Panc1 (cell line): ENCODE measurements at places on chromosomes 1 and 21. TPM values are rescaled to one million over a fixed set of nuclear protein-coding genes. Genes with fewer than 3 reads are reported as not detected.

SPRR3 gene
- total RNA-seq: not detected

SDF4 gene
- 335 TPM for total RNA-seq

- peaks cover 3% of the 10 kb centered on the region; the same call in 1 of the 2 replicates for H3K36me3 ChIP-seq
- H3K4me3 ChIP-seq: peak overlapping the region; percentile 83
- H3K27me3 ChIP-seq: no peaks in the 10 kb centered on the region
- DNase-seq: peak; percentile 25
Observed at GRCh38 chr1:32291145-32291707, 657 bp upstream of the HDAC1 start.

BLACAT1 gene
- 0.31 TPM for total RNA-seq

- no peak overlapping the region for H3K27ac ChIP-seq
- no peaks in the 10 kb centered on the region; the same call in none of the 2 replicates for H3K4me1 ChIP-seq
- DNase-seq: no peak
- H3K36me3 ChIP-seq: no peaks in the 10 kb centered on the region
Observed at GRCh38 chr1:21576031-21576797, 67.0 kb downstream of the ALPL start.

GRCh38 chr1:85936470-85936869 is 220.1 kb downstream of the COL24A1 start:
- no peaks in the 10 kb centered on the region for H3K36me3 ChIP-seq
- H3K27me3 ChIP-seq: peaks cover 18% of the 10 kb centered on the region
- DNase-seq: no peak
- no peak overlapping the region for H3K27ac ChIP-seq

GRCh38 chr1:240151136-240151735 is 59.6 kb downstream of the FMN2 start:
- H3K36me3 ChIP-seq: no peaks in the 10 kb centered on the region
- H3K27me3 ChIP-seq: no peaks in the 10 kb centered on the region
- H3K4me3 ChIP-seq: no peak overlapping the region
- H3K27ac ChIP-seq: no peak overlapping the region

- peak overlapping the region; percentile 88 for H3K4me3 ChIP-seq
- peaks cover 11% of the 10 kb centered on the region for H3K36me3 ChIP-seq
- peak overlapping the region; percentile 86 for H3K27ac ChIP-seq
- H3K27me3 ChIP-seq: no peaks in the 10 kb centered on the region
- DNase-seq: no peak
Observed at GRCh38 chr1:110339407-110340206, 430 bp downstream of the RBM15 start.

DNA sequence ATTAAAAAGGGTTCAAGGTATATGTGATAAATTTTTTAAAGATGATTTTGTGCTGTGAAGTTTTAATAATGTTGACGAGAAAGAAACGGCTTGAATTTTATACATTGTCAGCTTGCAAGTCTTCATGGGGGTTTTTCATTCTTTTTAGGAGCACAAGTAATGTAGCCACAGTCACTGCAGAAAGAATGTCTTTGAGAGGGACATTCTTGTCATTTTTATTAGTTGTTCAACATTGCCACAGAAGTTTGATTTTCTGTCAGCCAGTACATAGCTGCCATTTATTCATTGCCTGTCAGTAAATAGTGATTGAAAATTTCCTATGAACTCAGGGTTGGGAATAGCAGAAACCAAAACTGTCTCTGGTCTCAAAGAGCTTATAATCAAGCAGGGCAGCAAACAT is 156.3 kb downstream of the DHRS3 start:
- peaks cover 14% of the 10 kb centered on the region for H3K4me1 ChIP-seq
- H3K4me3 ChIP-seq: no peak overlapping the region
- no peak for DNase-seq
- H3K27ac ChIP-seq: peak overlapping the region; percentile 40; the same call in 1 of the 2 replicates
- no peaks in the 10 kb centered on the region for H3K36me3 ChIP-seq

DNA sequence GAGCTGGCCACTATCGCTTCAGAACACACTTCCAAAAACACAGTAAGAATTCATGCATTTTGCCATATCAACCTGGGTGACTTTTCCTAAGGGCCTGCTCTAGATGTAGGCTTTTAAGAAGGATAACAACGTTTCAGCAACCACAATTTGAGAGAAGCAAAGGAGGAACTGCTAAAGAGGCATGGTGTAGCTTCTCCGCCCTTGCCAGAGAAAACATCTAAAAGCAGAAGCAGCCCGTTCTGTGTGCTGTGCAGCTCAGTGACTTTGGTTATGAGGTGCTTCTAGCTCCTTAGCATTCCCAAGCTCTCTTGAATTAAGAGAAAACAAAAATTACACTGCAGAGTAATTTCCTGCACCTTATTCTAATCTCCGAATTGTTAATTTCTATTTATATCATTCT is 2.7 kb downstream of the PER3 start:
- H3K4me3 ChIP-seq: no peak overlapping the region
- H3K36me3 ChIP-seq: peaks cover 9% of the 10 kb centered on the region
- no peaks in the 10 kb centered on the region for H3K27me3 ChIP-seq
- no peak overlapping the region for H3K27ac ChIP-seq
- H3K4me1 ChIP-seq: peaks cover 14% of the 10 kb centered on the region

B4GALT2 gene
- 90.1 TPM for total RNA-seq

EPRS1 gene
- total RNA-seq: 143 TPM

DNA sequence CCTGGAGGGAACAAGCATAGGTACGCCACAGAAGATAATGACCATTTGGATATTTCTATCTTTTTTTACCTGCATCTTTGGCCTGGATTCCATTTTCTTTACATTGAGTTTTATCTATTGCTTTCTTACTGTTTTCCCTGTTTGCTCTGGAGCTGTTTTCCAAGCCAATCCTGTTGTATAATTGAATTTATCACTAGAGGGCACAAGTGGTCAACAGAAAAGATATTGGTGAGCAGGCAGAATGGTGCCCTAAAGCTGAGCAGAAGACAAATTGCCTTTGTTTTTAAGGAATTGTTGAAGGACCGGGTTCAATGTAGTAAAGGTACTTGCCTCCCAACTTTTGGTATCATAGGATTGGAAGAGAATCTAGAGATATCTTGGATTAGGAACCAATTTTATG is 152.8 kb downstream of the PPP1R12B start:
- H3K27ac ChIP-seq: no peak overlapping the region
- no peaks in the 10 kb centered on the region for H3K27me3 ChIP-seq
- no peaks in the 10 kb centered on the region for H3K4me1 ChIP-seq
- peak; percentile 38 for DNase-seq
- no peaks in the 10 kb centered on the region for H3K36me3 ChIP-seq

LCK gene
- total RNA-seq: 0.57 TPM

- H3K36me3 ChIP-seq: no peaks in the 10 kb centered on the region
- H3K4me1 ChIP-seq: peaks cover 3% of the 10 kb centered on the region; the same call in 1 of the 2 replicates
- no peak for DNase-seq
- H3K4me3 ChIP-seq: no peak overlapping the region
- H3K27me3 ChIP-seq: no peaks in the 10 kb centered on the region
Observed at GRCh38 chr21:32459972-32460371, 47.5 kb downstream of the EVA1C start.

GRCh38 chr1:185166106-185166505 is 9.1 kb downstream of the SWT1 start:
- no peaks in the 10 kb centered on the region for H3K27me3 ChIP-seq
- no peak for DNase-seq
- no peak overlapping the region for H3K27ac ChIP-seq
- no peaks in the 10 kb centered on the region for H3K36me3 ChIP-seq
- H3K4me1 ChIP-seq: no peaks in the 10 kb centered on the region

- H3K27ac ChIP-seq: no peak overlapping the region
- H3K4me3 ChIP-seq: no peak overlapping the region
- H3K4me1 ChIP-seq: no peaks in the 10 kb centered on the region; the same call in 1 of the 2 replicates
- no peaks in the 10 kb centered on the region for H3K36me3 ChIP-seq
- no peaks in the 10 kb centered on the region for H3K27me3 ChIP-seq
Observed at GRCh38 chr21:34593954-34594531, 20.9 kb downstream of the RCAN1 start.

- H3K27me3 ChIP-seq: no peaks in the 10 kb centered on the region
- no peaks in the 10 kb centered on the region for H3K36me3 ChIP-seq
- no peak overlapping the region for H3K27ac ChIP-seq
- H3K4me1 ChIP-seq: no peaks in the 10 kb centered on the region
- DNase-seq: no peak
- H3K4me3 ChIP-seq: no peak overlapping the region
Observed at GRCh38 chr1:93013145-93014065, 52.1 kb upstream of the DIPK1A start.

SH2D1B gene
- not detected for total RNA-seq

- DNase-seq: no peak
- H3K27me3 ChIP-seq: no peaks in the 10 kb centered on the region
- H3K36me3 ChIP-seq: no peaks in the 10 kb centered on the region
Observed at GRCh38 chr1:93575621-93576284, 105.9 kb downstream of the BCAR3 start.

POLR3C gene
- total RNA-seq: 35.1 TPM

GRCh38 chr1:17358557-17358956 is 13.4 kb upstream of the PADI6 start:
- no peak overlapping the region for H3K4me3 ChIP-seq
- no peaks in the 10 kb centered on the region for H3K4me1 ChIP-seq

- H3K27me3 ChIP-seq: peaks cover 2% of the 10 kb centered on the region
- H3K36me3 ChIP-seq: no peaks in the 10 kb centered on the region
- no peak overlapping the region for H3K4me3 ChIP-seq
Observed at GRCh38 chr1:245389873-245390272, 235.1 kb downstream of the KIF26B start.

DNA sequence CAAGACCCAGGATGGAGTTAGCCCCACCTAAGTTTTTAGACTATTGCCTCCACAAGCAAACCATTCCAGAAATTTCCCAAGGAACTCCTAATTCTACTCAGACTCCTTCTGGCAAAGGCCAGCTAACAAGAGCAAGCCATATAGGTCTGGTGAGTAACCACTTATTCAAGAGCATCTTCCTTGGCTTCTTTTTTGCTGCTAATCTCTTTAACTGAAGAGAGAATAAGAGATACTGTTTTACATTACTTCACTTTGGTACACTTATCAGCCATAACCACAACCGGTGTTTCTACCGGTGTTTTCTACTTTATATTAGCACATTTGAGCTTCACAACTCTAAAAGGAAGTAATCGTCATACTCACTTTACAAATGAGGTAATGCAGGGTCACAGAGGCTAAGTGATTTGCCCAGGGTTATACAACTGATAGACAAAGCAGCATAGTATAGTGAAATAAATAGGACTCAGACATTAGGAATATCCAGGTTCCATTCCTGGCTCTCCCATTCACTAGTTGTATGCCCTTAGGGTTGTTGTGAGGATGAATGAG is 1.7 kb upstream of the EPS15 start:
- H3K4me1 ChIP-seq: peaks cover 23% of the 10 kb centered on the region
- peak overlapping the region; percentile 20; the same call in 1 of the 2 replicates for H3K27ac ChIP-seq
- no peaks in the 10 kb centered on the region; the same call in 1 of the 2 replicates for H3K36me3 ChIP-seq
- DNase-seq: no peak
- H3K27me3 ChIP-seq: no peaks in the 10 kb centered on the region
- no peak overlapping the region for H3K4me3 ChIP-seq

- H3K36me3 ChIP-seq: peaks cover 3% of the 10 kb centered on the region; the same call in 1 of the 2 replicates
- no peak overlapping the region for H3K27ac ChIP-seq
- DNase-seq: no peak
Observed at GRCh38 chr1:151313501-151313900, 13.7 kb downstream of the PI4KB start.

FCER1G gene
- 0.77 TPM for total RNA-seq

GRCh38 chr1:70778934-70779333 is 268.7 kb downstream of the PTGER3 start:
- no peaks in the 10 kb centered on the region for H3K4me1 ChIP-seq
- H3K36me3 ChIP-seq: no peaks in the 10 kb centered on the region
- H3K27me3 ChIP-seq: no peaks in the 10 kb centered on the region
- H3K27ac ChIP-seq: no peak overlapping the region
- no peak overlapping the region for H3K4me3 ChIP-seq
- no peak for DNase-seq

GRCh38 chr1:195664628-195665027 is 943.6 kb downstream of the KCNT2 start:
- no peak for DNase-seq
- H3K4me1 ChIP-seq: no peaks in the 10 kb centered on the region
- H3K36me3 ChIP-seq: no peaks in the 10 kb centered on the region
- no peak overlapping the region for H3K4me3 ChIP-seq
- H3K27me3 ChIP-seq: no peaks in the 10 kb centered on the region

DNA sequence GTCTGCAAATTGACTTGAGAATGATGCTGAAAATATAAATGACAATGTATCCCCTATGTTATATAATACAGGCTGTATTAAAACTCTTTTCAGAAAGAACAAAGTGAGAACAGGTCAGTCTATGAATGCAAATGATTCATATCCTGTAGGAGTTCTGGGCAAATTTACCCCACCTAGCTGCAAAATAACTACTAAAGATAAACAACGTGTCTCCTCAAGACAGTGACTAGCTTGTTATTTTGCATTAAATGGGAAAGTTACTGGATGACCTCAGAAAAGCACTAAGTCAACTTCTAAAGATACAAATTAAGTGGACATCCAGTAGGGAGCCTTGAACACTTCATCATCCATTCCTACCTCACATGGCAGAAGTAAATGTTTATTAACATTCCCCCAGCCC is 11.1 kb downstream of the RNF19B start:
- no peak overlapping the region for H3K4me3 ChIP-seq
- DNase-seq: peak; percentile 82
- no peaks in the 10 kb centered on the region for H3K36me3 ChIP-seq
- H3K27ac ChIP-seq: no peak overlapping the region

- no peaks in the 10 kb centered on the region for H3K4me1 ChIP-seq
- H3K27ac ChIP-seq: no peak overlapping the region
- no peaks in the 10 kb centered on the region for H3K36me3 ChIP-seq
Observed at GRCh38 chr1:82337635-82338034, 536.9 kb downstream of the ADGRL2 start.

DNA sequence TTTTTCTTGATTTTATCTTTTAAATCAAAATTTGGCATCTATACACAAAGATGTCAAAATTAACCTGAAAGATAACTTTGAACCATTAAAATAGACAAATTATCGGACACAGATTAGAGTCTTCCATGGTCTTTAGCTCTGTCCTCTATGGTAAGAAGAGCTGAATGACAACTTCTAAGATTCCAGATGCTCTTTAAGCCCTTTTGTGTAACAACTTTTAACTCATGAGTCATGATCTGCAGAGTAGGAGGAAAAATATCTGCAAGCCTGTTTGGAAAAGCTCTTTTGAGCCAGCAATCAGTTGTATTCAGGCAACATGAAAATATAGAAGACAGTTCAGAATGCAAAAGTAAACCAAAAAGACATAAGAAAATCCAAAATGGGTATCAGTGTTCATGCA is 37.8 kb downstream of the TTC13 start:
- no peak overlapping the region for H3K4me3 ChIP-seq
- H3K27ac ChIP-seq: no peak overlapping the region
- DNase-seq: no peak
- H3K36me3 ChIP-seq: no peaks in the 10 kb centered on the region
- no peaks in the 10 kb centered on the region for H3K27me3 ChIP-seq

DNA sequence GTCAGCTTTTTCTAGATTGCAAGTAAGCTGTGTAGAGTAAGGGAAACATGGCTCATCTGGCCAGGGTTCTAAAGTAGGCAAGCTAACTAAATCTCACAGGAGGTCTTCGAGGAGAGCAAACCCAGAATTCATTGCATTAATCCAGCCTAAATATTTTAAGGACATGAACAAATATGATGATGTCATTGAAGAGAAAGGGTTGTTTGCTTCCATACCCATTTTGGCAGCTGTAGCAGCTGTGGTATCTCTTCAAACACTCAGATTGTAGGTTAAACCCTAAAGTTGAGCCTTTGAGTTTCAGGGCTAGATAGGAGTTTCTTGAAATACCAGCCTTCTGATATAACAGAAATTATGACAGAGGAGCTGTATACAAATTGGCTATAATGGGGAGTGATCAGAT is 200.5 kb upstream of the C1orf105 start:
- no peaks in the 10 kb centered on the region for H3K27me3 ChIP-seq
- no peaks in the 10 kb centered on the region for H3K36me3 ChIP-seq
- no peak for DNase-seq
